Bone marrow (tissue), 2 donors: ENCODE measurements at places on chromosomes 7 and 10.

DNA sequence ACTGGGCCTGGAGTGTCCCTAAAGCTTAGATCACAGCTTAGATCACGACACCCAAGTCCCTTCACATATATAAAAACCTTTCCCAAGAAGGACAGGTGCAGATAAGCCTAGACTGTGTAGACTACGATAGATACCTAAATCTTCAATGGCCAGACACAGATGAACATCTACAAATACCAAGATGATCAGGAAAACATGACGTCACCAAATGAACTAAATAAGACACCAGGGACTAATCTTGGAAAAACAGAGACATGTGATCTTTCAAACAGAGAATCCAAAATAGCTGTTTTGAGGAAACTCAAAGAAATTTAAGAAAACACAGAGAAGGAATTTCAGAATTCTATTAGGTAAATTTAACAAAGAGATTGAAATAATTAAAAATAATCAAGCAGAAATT, 1082.6 kb upstream of the PHF14 start:
- DNase-seq: no peak

GRCh38 chr10:97047083-97047736, 138.5 kb downstream of the SLIT1 start:
- no peak for DNase-seq

GRCh38 chr10:102628451-102628911, 15.8 kb upstream of the TRIM8 start:
- DNase-seq: no peak

DNA sequence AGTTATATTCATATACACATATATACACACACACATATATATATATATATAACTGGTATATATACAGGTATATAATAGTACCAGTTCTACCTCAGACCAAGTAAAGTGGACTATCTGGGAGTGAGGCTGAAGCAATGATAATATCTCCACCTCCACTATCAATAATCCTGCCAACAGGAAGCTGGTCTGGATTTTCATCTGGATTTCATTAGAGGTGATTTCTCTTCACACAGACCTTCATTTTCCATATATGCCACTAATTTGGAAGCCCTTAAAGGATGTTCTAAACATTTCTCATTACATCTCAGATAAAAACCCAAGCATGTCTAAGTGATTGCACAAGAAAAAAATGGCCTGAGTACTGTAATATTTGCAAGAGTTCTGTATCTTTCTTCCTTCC, 1.7 kb upstream of the SLC35B4 start:
- DNase-seq: no peak

GRCh38 chr7:75992083-75992755, 2.2 kb downstream of the TMEM120A start:
- DNase-seq: no peak

- no peak for DNase-seq
Observed at GRCh38 chr7:94133460-94133859, 129.3 kb upstream of the BET1 start.

DNA sequence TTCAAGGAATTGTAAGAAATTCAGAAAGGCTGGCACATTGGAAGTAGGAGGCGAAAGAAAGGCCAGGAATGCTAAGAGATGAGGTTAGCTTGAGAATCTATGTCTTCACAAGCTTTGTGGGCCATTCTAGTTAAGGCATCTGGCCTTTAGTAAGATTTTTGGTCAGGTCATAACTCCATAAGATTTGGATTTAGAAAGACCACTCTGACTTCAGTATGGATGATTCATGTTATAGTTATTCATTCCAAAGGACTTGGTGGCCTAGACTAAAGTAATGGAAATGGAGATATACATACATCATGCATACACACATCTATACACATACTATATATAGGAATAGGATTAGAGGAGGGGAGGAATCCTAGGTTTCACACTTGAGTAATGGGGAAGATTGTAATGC, 77.5 kb downstream of the SEPTIN7 start:
- DNase-seq: no peak

DNA sequence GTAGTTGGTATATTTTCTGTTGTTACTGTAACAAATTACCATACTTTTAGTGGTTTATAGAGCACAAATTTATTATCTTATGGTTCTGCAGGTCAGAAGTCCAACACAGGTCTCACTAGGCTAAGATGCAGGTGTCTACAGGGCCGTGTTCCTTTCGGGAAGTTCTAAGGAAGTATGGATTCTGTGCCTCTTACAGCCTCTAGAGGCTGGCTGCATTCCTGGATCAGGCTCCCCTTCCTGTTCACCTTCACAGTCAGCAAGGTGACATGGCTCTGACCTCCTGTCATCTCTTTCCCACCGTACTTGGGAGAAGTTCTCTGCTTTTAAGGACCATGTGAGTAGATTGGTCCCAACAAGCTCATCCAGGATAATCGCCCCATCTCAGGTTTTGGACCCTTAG, 37.3 kb downstream of the BMPR1A start:
- no peak for DNase-seq

- DNase-seq: no peak
Observed at GRCh38 chr7:130009848-130010688, 41.1 kb downstream of the ZC3HC1 start.

- no peak for DNase-seq
Observed at GRCh38 chr7:12765431-12766100, 78.1 kb downstream of the ARL4A start.

DNA sequence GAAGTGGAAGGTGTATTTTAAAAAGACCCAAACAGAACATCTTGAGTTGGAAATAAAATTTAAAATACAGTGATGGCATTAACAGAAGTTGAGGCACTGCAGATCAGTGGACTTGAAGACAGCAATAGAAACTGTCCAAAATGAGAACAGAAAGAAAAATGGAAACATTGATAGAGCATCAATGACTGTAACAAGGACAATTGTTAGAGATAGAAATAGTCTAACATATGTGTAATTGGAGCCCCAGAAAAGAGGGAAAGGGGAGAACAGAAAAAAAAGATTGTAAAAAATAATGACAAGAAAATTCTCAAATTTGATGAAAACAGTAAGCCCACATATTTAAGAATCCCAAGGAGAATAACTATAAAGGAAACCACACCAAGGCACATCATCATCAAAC, 29.4 kb downstream of the VKORC1L1 start:
- DNase-seq: no peak

- DNase-seq: no peak
Observed at GRCh38 chr7:90749774-90750173, 153.7 kb downstream of the CDK14 start.

GRCh38 chr7:1021366-1021765, 23.0 kb upstream of the GPR146 start:
- no peak for DNase-seq

- DNase-seq: no peak
Observed at GRCh38 chr10:66927971-66928770, 2.3 kb downstream of the LRRTM3 start.

DNA sequence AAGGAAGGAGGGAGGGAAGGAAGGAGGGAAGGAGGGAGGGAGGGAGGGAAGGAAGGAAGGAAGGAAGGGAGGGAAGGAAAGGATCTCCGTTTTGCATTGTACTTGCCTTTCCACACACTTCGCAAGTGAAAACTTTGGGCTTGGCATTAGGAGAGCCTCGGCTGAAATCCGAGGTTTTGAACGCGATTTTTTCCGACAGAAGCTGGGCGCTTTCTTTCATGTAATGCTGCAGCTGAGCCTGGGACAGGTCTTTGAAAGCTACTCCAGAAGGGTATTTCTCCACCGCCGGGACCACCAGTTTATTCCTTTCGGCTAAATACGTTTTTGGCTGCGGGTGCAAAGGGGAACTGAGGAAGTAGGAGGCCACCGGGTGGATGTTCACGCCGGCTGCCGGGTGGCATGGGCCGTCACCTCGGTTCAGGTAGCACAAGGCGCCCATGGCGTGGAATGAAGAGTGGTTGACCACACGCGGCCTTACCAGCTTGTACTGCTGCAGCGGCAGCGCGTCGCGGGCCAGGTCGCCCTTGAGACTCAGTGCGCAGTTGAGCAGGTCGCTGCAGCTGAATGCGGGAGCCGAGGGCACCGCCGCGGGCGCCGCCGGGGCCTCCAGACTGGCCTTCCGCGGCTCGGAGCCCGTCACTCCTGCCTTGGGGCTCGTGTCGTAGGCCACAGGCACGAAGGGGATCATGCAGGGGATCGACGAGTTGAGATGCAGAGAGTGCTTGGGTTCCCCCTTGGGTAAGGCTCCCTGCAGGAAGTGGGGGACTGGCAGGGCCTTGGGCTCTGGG, 825 bp downstream of the FEZF1 start:
- DNase-seq: no peak

GRCh38 chr7:18886832-18887231, 230.6 kb downstream of the TWIST1 start:
- DNase-seq: no peak

GRCh38 chr10:4353964-4354363, 472.0 kb upstream of the AKR1E2 start:
- no peak for DNase-seq

DNA sequence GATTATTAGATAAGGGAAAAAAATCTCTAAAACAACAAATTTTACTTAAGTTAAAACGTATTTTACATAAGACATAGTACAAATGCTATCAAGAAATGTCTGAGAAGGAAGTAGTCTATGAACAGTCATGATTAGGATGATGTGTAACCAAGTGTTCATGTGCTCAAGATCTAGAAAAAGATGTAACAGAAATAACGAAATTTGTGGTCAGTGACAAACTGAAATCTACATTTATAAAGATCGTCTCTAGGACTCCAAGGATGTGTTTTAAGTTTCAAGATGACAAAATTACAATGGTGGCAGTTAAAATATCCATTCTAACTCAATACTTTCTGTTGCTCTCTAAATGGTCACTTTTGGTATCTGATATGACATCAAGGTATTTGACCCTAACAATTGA, 17.2 kb downstream of the PPP3CB start:
- no peak for DNase-seq

- no peak for DNase-seq
Observed at GRCh38 chr10:122435212-122435827, 19.1 kb upstream of the ARMS2 start.

- DNase-seq: no peak
Observed at GRCh38 chr7:32515890-32516550, 20.7 kb downstream of the AVL9 start.

DNA sequence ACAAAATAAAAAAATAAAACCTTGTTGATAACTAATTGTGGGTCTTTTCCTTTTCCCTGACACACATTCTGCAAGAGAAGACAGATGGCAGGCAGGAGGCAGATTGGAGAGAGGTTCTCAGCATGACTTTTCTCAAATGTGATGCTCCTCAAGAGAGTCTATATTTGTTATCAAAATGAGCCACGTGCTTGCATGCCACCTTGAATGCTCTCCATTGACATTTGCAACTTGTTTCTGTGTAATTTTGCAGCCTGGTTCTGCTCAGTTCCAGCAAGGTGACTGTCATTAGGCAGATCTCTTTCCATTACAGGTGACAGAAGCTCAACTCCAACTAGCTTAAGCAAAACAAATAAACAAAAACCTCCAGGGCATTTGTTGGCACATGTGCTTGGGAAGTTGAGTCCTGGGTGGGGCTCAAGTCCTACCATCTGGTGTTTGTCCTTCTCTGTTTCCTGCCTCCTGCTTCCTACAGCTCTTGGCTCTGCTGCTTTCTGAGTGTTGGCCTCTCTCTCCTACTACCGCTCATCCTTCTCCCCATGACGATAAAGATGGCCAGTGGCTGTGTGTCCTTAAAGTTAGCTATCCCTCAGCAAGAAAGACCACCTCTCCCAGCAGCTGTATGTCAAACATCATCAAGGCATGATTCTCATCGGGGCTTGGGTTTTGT, 56.7 kb downstream of the GRK5 start:
- DNase-seq: peak; percentile 35

DNA sequence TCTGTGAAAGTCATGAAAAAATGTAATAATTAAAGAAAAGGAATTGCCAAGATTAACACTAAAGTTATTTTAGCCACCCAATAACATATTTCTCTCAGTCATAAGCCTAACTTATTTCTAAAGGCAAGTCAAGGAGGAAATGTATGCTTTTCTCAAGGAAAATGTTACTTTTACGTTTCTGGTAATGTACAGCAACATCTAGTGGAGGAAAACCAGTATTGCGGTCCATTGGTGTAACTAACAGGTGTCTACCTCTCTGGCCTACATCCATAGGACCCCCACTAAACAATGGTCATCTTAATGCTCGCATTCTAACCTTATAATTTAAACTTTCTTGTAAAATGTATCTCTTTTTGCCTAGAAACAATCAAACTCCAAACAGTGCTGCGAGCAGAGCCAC, 437.5 kb downstream of the KIF20B start:
- no peak for DNase-seq

DNA sequence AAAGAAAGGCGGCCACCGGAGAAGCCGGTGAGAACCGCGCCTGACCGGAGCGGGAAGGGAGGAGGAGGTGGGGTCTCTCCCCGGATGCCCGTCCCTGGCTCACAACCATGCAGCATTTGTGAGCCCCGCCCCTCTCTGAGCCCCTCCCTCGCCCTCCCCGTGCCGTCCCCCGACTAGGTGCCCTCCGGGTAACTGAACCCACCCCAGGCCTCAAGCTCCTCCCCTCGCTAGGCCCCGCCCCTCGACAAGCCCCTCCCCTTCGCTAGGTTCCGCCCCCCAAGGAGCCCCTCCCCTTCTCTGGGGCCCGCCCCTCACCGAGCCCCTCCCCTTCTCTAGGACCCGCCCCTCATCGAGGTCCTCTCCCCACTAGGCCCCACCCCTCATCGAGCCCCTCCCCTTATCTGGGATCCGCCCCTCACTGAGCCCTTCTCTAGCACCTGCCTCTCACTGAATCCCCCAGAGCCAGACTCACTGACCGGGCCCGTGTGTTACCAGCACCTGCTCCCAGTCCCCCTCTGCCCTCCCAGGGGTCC, 42.2 kb upstream of the HSPB1 start:
- DNase-seq: no peak

- DNase-seq: no peak
Observed at GRCh38 chr10:114320249-114321116, 81.4 kb downstream of the VWA2 start.

DNA sequence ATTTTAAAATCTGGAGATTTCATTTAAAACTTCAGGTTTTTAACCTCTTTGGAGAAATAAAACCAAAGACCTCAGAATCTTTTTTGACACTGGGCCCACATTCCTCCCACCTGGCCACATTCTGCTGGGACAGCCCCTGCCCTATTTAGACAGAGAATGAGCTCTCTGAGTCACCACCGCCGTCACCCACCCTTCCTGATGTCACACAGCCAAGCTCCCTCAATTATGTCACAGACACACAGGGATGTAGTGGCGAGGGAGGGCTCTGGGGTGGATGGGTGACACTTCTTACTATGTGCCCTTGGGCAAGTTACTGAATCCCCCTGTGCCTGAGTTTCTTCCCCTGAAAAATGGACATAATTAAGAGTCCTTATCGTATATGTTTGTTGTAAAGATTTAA, 162.6 kb downstream of the RAB11FIP2 start:
- DNase-seq: no peak
